ENCODE measurements at places on chromosomes 6 and 20.

- DNase-seq: no peak
Measured at GRCh38 chr20:37351689-37352607, 6.0 kb downstream of the SRC start.

DNA sequence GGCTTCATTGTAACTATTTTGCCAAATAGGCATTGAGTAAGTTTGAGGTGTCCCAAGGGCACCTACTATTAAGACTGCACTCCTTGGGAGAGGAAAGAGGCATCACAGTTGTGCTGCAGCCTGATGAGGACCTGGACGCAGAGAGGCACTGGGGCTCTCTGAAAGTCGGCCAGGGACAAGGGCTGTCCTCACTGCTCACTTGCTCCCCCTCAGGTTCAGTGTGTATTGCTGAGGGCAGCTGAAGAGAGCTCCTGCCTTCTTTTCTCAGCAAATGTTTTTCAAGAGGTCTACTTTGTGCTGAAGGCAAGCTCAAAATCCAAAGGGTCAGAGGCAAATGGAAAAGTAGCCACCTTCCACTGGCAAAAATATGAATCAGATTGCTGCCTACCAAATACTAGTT, 331.8 kb downstream of the RIMS1 start:
- DNase-seq: peak; percentile 24

GRCh38 chr20:10109641-10110040, 74.9 kb downstream of the ANKEF1 start:
- DNase-seq: no peak

- no peak for DNase-seq
Measured at GRCh38 chr20:50571466-50571865, 61.3 kb downstream of the PTPN1 start.
